ENCODE measurements at places on chromosomes 4 and X.

DNA sequence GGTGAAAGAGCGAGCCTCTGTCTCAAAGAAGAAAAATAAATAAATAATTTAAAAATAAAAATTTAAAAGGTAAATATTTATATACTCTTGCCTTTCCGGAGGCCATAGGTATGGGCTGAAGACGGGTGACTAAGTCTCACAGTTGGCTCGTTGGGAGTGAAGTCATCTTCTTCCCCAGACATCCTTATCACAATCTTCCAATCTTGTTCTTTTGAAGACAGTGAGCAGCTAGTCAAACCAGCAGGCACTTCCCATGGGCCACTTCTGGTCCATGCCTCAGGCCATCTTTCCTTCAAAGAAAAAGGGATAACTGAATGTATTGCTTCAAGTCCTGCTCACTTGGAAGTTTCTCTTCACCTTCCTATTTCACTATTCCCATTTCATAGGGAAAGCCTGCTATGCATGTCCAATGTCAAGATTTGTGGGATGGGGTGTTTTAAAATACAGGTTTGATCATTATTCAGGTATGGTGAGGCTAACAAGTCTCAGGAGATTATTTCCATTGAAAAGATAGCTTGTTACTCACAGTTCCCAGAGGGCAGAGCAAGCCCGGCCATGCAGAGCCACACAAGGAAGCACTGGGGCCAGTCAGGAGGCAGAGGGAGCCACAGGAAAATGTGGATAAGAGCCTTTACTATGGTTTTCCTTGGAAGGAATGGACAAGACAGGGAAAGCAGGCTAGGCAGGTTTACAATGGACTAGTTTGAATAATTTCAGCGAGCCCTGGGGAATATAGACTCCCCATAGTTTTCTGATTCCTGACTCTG lies 33.3 kb upstream of the VCX2 start:
- DNase-seq = no peak

DNA sequence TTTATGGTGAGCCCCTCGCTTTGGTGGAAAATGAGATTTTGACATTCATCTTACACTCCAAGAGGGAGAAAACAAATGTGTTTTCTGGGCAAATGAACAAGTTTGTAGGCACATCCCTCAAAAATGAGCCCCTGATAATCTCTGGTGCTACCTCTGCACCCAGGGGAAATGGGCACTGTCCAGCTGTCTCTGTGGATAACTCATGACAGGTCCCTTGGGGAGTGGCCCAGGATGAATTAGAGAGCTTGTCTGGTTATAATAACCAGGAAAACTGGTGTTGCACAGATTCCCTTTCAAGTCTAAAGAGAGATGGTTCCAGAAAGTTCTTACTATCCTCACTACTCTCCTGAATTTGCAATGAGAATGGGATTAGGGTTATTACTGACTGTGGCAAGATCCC lies 7.5 kb downstream of the RASL11B start:
- no peak for DNase-seq

- DNase-seq = no peak
These were observed 7.7 kb upstream of the STK32B start for GRCh38 chr4:5043579-5043978.

- no peak for DNase-seq
These were observed 9.2 kb downstream of the MAMLD1 start for GRCh38 chrX:150372280-150372679.

- DNase-seq = no peak
These were observed 24.7 kb upstream of the BCOR start for GRCh38 chrX:40122487-40122886.

- no peak for DNase-seq
These were observed 74.9 kb upstream of the PABPC4L start for GRCh38 chr4:134276476-134276875.

GRCh38 chrX:40055495-40055894 lies 42.3 kb downstream of the BCOR start:
- no peak for DNase-seq

DNA sequence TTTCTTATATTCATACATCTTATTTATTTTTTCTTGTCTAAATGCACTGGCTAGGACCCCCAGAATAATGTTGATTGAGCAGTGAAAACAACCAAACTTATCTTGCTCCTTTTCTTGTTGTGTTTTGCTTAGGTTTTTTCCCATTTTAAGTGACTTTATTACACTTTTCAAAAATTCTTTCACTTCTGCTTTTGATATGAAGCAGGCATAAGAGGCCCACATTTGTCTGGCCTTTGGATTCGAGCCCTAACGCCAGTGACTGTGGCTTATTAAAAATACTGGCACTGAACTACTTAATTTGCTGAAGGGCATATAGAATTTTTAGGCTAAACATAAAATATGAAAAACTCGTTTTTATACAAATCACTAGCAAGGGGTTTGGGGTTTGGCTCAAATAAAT lies 197.0 kb downstream of the ASB9 start:
- DNase-seq = no peak

DNA sequence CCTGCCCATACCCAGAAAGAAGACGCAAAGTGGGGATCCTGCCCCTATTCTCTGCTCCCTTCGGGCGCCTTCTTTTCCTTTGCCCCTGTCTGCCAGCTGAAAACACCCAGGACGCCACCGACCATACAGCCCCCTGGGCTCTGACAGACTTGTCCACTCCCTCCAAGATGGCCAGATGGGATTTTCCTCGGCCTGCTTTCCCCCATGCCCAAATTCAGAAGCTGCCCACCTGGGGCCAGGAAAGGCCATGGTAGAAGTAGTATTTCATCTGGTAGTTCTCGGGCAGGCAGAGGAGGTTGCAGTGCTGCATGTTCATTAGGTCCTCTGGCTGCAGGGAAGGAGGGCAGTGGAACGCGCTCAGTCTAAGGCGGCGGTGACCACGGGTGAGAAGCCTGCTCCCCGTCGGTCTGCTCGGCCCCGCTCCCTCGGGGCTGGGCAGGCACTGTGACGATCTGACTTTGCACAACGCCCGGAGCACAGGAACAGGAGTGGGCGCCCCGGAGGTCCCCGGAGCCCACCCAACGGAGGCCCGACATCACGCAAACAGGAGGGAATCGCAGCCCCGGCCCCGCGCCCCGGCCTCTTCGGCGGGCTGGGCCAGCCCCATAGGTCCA lies 582 bp downstream of the NAA10 start:
- DNase-seq = no peak

- no peak for DNase-seq
These were observed 111.1 kb downstream of the RTL3 start for GRCh38 chrX:78548012-78548411.

DNA sequence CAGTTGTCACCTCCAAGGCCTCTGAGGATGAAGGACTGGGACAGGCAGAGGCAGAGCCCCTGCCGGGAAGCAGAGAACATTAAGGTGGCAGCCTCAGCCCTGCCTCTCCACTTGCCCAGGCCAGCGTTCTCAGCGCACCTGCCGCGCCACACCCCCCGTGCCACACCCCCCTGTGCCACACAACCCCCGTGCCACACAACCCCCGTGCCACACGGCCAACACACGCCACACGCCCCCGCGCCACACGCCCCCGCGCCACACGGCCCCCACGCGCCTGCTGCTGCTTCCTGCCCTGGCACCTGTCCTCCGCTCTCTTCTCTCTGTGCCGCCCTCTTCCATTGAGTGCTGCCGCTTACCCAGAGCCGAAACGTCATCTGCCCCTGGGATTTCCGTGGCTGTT lies 58.0 kb upstream of the ZFP42 start:
- no peak for DNase-seq

All from stimulated activated CD4-positive, alpha-beta T cell treated with anti-CD3 and anti-CD28 coated beads, Interleukin-1b, Interleukin-23, amount 100 ng/mL, for 1 hour (primary cell).